Germinal center (tissue), 1 donor: ENCODE measurements at places on chromosomes 11 and 22.

GRCh38 chr11:69817265-69818230, 1.7 kb downstream of the FGF3 start:
- no peak for DNase-seq

- no peak for DNase-seq
Observed at GRCh38 chr22:25888399-25889054, 146.5 kb downstream of the MYO18B start.

- no peak for DNase-seq
Observed at GRCh38 chr22:42376711-42377554, 55.3 kb downstream of the NFAM1 start.

GRCh38 chr11:58928107-58928499, 11.2 kb upstream of the GLYATL1 start:
- DNase-seq: no peak

DNA sequence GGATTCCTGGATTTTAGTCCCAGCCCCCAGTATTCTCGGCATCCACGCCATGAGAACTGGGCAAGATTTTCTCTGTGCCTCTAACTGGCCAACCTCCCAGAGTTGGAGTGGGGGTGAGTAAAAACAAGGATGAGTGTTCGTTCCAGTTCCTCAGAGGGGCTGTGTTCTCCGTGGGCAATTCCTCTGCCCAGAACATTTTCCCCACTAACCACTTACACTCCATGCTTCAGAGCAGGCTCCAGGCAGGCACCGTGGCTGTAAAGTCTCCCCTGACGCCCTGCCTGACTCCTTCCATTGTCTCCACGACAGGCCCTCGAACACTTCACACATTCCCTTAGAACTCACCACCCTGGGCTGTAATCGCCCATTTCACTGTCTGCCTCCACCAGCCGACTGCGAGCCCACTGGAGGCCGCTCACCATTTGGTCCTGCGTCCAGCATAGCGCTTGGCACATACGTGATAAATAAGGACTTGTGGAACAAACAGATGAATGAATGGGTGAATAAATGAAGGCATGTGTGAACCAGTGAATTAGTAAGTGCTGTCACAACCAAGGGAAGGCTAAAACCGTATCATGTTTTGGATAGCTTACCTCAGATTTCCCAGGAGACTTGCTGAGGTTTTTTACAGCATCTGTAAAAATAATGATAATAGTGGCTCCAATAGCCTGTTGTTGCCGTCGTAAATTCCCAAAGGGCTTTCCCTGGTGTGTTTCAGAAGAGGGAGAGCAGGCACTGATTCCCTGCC, 6.1 kb downstream of the APLNR start:
- DNase-seq: no peak

DNA sequence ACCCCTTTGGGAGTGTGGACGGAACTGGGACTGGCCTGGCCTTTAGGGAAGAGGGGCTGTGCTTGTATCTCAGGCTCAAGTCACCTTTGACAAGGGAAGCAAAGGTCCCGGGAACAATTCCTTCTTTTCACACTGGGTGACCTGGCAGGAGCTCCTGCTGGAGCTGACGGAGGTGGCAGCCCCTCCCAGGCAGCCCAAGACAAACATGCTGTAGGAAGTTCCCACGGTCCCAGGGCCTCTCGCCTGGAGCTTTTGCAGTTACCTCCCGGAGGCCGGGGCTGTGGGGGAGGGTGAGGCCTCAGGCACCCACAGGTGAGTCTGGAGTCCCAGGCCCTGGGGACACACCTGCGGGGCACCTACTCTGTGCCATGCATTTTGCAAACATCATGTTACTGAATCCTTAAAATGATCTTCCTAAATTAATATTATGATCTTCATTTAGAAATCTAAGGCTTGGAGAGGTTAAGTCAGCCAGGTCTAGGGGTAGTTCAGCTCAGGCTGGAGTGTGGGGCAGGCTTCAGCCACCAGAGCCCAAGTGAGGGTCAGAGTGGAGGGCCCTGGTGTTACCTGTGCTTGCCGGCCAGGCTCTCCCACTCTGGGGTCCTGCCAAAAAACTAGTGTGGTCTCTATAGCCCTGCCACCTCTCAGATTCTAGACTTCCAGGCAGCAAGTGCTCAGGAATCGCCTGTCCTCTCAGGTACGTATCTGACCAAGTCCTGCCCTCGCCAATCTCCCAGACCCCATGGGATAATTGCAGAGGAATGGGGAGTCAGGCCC, 15.7 kb upstream of the MYEOV start:
- DNase-seq: no peak

DNA sequence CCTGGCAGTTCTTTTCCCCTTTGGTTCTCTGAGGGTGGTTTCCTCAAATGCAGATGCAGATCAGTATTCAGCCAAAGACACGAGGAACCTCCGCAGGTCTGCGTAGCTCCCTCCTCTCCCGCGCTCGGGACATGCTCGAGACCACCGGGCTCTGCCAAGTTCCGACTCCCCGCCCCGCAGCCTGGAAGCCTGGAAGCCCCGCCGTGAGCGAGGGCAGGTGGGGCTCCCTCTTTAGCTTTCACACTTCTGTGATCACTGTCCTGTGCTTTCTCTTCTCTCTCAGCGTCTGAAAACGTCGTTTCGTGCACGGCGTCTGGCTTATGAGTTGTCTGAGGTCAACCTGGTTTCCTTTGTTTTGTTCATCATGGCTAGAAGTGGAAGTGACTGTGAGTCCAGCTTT, 26.6 kb downstream of the ZBED4 start:
- no peak for DNase-seq

- no peak for DNase-seq
Observed at GRCh38 chr11:13924801-13925327, 37.7 kb upstream of the SPON1 start.

GRCh38 chr11:67365736-67366444, 7.5 kb downstream of the CLCF1 start:
- DNase-seq: no peak

- DNase-seq: no peak
Observed at GRCh38 chr22:27695925-27696324, 105.6 kb downstream of the MN1 start.

GRCh38 chr11:127675581-127675980, 675.0 kb upstream of the KIRREL3 start:
- DNase-seq: no peak

- no peak for DNase-seq
Observed at GRCh38 chr11:11482730-11483129, 129.7 kb upstream of the CSNK2A3 start.

DNA sequence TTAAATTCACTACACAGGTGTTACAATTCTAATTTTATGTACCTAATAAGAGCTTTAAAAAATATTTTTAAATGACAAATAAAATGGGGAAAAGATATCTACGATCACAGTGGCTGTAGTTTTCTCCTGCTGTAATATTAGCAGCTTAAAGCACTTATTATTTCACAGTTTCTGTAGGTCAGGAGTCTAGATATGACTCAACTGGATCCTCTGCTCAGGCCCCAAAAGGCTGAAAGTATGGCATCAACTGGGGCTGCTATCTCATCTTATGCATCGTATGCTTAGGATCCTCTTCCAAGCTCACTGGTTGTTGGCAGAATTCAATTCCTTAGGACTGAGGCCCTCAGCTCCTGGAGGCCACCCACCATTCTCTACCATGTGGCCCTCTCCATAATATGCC, 12.8 kb downstream of the FBXO3 start:
- no peak for DNase-seq

- DNase-seq: no peak
Observed at GRCh38 chr22:19233189-19233661, 54.7 kb upstream of the SLC25A1 start.

DNA sequence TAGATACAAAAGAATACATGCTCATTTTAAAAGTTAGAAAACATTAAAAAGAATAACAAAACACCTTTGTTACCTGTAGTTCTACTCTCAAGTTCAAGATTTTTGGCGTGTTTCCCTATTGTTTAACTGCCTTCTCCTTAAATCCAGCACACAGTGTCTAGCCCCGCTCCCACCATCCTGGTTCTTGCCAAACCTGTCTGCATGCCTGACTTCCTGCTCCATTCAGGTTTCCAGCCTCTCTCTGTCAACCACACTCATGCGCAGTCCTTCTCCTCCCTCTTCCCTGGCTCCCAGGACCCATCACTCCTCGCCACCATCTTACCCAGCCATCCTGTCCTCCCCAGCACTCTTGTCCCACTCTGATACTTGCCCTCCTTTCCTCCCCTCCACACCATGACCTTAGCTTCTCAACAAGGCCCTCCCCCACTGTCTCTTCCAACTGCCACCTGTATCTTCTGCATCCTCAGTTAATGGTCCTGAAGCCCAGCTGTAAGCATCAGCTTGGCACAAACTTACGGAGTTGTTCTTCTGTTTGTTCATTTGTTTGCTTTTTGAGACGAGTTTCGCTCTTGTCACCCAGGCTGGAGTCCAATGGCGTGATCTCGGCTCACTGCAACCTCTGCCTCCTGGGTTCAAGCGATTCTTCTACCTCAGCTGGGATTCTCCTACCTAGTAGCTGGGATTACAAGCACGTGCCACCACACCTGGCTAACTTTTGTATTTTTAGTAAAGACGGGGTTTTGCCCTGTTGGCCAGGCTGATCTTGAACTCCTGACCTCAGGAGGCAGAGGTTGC, 7.5 kb upstream of the MYH9 start:
- DNase-seq: no peak

GRCh38 chr11:117230286-117230961, 1.4 kb downstream of the PCSK7 start:
- peak; percentile 61 for DNase-seq

- DNase-seq: no peak
Observed at GRCh38 chr22:17489101-17489500, 74.2 kb upstream of the SLC25A18 start.

- DNase-seq: no peak
Observed at GRCh38 chr11:117271208-117271607, 19.9 kb upstream of the BACE1-AS start.

GRCh38 chr11:61052182-61052972, 49.9 kb upstream of the CD5 start:
- no peak for DNase-seq

GRCh38 chr11:11709447-11710239, 87.8 kb upstream of the GALNT18 start:
- no peak for DNase-seq

GRCh38 chr11:120547811-120548681, 36.5 kb downstream of the GRIK4 start:
- DNase-seq: no peak

DNA sequence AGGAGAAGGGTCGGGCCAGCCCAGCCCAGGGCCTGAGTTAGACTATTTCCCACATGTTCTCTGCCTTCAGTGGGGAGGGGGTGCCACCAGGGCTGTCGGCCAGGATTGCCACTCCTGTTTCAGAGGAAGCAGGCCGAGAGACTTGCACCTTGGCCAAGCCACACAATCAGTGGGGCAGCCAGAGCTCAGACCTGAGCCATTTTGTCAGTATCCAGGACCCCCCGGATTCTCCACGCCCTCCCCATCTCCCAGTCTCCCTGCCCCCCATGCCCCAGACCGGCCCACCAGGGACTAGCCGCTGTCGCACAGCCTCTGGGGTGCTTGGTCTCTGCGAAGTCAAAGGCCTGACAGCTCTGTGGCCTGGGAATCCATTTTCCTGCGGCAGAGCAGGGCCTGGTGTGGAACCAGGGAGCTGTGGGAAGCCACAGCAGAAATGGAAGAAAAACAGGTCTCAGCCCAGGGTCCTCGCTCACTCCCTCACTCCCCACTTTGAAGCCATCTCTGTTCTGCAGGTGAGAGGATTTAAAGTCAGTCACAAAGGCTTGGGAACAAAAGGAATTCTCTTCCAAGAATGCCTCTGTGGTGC, 25.5 kb upstream of the MGAT3 start:
- DNase-seq: no peak

DNA sequence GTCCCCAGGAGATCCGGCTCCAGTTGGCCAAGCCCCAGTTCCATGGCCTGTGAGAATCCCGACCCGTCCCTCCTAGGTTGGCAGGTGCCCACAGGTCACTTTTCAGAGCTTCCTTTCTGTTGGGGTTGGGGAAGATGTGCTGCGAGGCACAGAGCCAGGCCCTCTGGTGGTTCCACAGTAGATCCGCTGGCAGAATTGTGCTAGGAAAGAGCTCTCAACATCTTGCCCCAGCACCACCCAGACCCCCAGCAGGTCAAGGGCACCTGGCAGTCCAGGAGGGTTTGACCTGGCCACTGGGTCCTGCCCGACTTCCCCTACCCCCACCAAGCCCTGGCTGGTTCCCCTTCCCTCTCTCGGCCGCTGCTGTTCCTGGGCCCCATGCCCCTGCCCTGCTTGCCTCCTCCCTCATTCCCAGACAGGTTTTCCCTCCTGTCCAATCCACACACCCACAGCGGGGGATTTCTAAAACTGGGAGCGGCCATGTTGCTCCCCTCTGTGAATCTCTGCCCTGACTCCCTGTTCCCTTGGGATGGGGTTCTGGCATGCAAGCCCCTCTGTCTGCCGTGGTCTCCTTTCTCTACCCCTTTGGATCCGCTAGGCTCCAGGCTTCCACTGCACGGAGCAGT, 26.2 kb upstream of the GCAT start:
- no peak for DNase-seq

DNA sequence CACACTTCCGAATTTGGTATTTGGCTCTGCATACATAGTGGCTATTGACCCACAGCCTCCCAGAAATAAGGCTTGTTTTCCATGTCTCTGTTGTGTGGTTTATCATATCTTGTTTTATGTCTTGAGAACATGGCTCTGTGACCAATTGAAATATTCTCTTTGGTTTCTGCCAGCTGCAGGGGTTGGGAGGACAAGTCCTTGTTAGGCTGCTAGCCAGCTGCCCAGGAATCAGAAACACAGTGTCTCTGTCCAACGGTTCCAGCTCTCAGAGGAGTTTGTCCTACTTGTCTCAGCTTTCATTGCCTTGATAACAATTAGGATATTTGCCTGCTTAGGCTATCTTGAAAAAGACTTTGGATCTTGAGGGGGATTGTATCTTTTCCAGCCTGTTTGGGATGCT, 6.0 kb upstream of the SLC7A4 start:
- no peak for DNase-seq

DNA sequence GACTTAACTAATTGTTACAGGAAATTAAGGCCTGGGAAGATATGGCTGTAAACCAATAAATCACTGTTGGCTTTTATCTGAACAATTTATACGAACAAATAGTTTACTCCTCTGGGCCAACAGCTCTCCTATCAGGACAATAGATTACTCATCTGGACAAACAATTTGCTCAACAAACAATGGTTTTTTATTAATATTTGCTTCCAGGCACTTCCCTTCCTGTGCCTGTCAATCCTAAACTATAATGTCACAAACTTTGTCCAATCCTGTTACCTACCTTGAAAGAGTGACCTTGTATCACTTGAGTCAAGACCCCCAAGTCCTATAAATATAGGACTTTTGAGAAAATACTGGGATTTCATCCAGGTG, 87.6 kb upstream of the OR9Q1 start:
- DNase-seq: no peak

- peak; percentile 79 for DNase-seq
Observed at GRCh38 chr11:68297812-68298658, 14.4 kb upstream of the LRP5 start.

DNA sequence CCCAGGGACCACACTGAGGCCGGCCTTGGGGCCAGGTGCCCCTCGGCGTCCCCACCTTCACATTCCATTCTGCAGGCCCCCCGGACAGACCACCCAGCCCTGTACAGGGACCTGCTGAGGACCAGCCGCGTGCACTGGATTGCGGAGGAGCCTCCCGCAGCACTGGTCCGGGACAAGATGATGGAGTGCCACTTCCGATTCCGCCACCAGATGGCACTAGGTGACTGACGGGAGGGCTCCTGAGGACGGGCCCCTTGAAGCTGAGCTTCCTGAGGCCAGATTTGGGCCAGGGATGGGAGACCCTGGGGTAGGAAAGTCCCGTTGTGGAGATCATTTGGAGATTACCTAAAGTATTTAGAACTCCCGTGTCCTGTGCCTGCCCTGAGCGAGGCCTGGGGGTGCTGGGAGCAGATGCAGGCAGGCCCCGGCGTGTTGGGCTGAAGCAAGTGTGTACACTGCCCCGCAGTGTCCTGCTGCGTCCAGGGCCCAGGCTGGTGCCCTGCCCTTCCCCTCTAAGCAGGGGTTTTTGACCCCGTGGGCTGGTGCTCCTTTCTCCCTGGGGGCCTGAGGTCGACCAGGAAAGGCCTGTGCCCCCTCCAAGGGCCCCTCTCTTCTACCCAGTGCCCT, 20.0 kb downstream of the TRMU start:
- peak; percentile 75 for DNase-seq
